ENCODE measurements at places on chromosomes 7 and 10. TPM values are rescaled to one million over a fixed set of nuclear protein-coding genes. Genes with fewer than 3 reads are reported as not detected.

DNA sequence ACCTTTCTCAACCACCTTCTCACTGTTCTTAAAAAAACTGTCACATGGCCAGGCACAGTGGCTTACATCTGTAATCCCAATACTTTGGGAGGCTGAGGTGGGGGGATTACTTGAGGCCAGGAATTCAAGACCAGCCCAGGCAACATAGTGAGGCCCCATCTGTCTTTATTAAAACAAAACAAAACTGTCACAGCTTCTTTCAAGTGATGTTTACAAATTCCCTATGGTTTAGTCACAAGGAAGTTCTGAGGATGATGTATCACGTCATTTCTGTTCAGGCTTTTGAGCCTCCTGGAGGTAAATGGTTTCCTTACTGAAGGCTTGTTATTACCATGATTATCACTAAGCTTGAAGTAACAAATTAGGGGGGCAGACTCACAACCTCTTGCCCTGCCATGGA lies 186.2 kb downstream of the CFTR start:
- DNase-seq = peak; percentile 32

DNA sequence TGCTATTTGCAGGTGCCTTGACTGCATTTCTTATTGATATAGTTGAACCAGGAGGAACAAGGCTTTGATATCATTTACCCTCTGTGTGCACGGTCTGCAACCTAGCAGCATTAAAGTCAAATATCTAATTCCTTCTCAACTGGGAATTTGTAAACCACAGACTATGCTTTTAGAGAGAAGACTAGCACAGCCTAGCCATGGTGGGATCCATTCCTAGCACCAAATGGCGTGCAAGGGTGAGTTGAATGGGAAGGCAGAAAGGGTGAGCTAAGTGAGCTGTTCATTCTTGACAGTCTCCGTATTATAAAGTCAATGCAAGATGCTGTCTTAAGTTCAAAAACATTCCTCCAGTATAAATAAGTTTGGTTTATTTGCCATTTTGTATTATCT lies 2.9 kb downstream of the ZNF365 start:
- no peak for DNase-seq

DNA sequence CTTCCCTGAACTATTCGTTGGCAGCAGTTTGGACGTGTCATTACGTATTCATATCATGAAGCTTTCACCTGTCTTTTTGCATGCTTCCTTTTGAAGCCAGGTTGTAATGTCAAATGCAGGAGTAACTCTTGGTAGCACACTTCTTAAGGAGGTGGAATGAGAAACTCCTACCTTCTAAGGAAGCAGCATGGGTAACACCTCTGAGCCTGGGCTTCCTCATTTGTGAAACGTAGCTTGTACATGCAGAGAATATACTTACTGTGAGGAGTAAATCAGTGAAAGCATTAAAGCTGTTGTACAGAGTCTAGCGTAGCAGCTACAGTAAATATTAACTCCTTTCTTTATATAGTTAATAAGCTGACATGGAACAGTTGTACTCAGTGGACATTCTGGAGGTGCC lies 21.1 kb downstream of the CUL1 start:
- no peak for DNase-seq

Gene WDR86
- not detected for total RNA-seq

Data from pulmonary artery endothelial cell (primary cell).